ENCODE measurements at places on chromosomes 2 and 18.

DNA sequence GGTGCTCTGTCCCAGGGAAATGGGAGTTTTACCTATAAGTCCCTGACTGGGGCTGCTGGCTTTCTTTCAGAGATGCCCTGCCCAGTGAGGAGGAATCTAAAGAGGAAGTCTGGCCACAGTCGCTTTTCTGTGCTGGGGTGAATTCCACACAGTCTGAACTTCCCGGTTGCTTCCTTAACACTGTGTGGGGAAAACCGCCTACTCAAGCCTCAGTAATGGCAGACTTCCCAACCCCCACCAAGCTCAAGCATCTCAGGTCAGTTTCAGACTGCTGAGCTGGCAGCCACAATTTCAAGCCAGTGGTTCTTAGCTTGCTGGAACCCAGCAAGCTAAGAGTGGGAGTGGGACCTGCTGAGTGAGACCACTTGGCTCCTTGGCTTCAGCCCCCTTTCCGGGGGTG, 54.9 kb downstream of the NUP35 start:
- DNase-seq, result no peak

DNA sequence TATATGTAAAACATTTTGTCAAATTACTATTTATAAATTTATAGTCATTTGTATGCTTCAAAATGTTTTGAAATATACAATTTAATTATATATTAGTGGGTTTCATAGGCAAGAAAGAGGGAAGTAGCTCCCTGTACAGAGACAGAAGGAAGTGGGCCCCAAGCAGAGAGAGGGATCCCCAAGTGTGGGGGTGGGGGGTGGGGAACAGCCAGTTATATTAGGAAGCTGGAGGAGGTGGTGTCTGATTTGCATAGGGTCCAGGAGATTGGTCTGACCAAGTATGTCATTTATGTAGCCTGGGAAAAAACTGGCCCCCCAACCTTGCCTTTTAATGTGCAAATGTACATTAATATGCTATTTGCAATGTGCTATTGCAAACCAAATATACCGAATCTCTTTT, 76.5 kb upstream of the ZSWIM2 start:
- no peak for DNase-seq

DNA sequence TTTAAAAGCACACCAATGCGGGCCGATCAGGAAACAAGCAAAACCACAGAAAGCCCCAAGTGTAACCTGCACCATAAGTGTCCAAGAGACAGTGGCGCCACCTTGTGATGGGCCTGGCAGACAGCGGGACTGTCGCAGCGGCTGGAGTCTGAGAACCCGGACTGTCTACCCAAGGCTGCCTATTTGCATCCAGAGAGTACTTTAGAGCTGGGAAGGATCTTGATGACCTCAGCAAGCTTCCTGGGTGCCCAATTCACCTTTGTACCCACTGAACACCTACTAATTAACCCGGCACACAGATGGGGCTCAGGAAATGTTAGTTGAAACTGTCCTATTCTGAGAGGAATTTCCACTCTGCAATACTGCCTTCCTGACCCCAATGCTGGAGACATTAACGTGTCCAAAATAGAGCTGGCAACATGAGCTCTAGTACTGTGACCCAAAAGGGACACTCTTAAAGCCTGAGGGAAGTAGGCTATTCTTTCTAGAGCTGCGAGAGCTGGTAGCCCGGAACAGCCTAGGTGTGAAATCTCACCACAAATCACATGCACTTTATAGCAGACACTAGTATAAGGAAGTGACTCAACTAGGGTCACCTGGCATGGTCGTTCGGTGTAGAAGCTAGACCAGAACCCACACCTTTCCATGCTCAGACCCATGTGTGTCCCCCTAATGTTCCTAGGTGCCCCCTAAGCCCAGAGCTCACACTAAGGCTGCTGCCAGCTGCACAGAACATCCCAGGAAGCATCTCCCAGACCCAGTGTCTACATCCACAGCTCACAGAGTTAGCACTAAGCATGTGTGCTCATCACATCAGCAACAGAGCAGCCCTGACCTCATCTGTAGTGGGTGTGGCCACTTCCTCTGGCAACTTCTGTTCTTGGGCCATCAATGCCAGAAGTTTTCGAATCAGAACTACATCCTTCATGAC, 25.4 kb downstream of the POLR1A start:
- DNase-seq, result peak; percentile 25

DNA sequence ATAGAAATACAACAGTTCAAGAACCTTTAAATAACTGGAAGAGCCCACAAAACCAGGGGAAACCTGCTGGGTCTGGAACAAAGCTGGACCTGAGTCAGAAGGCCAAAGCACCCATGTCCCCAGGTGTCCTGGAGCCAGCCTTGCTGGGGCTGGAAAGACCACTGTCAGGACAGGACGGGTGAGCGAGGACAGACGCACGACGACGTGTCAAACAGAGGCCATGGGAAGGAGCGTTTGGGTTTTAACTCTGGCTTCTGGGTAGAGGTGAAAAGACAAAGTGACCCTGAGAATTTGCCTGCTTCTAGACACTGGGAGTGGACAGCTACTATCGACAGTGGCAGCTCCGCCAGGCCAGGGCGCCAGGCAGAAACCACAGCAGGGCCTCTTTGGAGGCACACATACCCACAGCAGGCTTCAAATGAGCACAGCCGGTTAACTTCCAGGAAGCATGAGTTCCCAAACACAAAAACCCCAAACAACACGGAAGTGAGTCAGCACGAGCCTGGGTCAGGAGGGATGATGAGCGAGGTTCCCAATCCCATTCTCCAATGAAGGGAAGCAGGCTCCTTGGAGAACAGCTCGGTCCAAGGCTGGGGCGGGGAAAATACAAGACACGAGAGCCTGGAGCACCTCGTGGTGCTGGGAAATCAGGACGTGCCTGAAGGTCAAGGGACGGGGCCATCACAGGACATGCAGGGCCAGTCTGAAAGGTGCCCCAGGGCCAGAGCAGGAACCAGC, 208.0 kb downstream of the TWIST2 start:
- DNase-seq, result no peak

- no peak for DNase-seq
Observed at GRCh38 chr2:232886632-232887031, 16.6 kb downstream of the SNORC start.

DNA sequence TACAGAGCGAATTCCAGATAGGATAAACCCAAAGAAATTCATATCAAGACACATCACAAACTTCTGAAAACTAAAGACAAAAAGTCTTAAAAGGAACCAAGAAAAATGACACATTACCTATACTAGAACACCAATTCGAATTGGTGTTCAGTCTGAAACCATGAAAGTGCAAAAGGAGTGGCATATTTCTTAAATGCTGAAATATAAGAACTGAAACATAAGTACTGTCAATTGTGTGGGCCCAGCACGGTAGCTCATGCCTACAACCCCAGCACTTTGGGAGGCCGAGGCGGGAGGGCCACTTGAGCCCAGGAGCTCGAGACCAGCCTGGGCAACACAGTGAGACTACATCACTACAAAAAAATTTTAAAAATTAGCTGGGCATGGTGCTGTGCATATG, 43.4 kb downstream of the TMEM131 start:
- no peak for DNase-seq

DNA sequence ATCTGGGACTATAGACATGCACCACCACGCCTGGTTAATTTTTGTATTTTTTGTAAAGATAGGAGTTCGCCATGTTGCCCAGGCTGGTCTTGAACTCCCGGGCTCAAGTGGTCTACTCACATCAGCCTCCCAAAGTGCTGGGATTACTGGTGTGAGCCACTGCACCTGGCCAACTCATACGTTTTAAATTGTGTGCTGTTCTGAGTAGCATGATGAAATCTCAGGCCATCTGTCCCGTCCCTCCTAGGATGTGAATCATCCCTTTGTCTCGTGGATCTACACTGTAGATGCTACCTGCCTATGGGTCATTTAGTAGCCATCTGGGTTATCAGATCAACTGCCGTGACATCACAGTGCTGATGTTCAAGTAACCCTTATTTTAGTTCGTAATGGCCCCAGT, 38.5 kb upstream of the RMP24 start:
- DNase-seq, result no peak

- DNase-seq, result no peak
Observed at GRCh38 chr2:235383272-235383843, 110.5 kb upstream of the AGAP1 start.

DNA sequence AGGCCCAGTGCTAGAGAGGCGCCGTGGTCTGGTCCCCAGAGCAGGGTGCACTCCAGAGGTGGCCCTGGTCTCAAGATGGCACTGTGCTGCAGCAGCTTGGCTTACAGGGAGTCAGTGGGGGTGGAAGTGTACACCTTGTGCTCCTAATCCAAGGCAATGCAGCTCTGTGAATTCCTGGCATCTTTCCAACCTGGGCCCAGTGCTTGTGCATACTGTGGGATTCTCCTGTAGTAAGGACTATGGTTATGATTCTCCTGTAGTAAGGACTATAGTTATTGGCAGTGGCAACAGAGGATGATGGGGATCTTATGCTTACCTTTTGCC, 616.7 kb upstream of the REG3G start:
- peak; percentile 15 for DNase-seq

DNA sequence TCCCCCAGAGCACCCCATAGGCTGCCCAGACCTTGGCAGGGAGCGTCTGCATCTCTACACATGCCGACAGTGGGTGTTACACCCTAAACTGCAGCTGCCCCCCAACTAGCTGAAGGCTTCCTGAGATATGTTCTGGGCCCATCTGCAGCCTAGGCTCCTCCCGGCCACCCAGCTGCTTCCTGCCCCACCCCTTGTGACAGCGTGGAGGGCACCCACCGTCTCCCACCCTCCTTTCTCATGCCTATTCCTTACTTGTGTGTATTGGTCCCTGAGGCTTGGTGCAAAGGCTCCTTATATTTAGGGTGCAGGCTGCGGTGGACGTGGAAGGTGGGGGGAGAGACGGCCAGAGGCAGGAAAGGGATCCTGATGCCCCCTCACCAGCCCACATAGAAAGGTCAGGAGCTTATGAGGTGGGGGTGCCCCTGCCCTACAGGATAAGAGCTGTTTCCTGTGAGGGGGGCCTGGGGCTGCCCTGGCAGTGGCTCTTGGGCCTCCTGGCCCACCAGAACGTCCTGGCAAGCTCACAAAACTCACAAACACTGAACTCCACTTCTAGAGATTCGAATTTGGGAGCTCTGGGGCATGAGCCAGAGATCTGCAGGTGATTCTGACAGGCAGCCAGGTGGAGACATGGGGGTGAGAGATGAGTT, 7.3 kb upstream of the PROM2 start:
- DNase-seq, result no peak

GRCh38 chr18:57737400-57738060, 65.6 kb downstream of the ATP8B1 start:
- no peak for DNase-seq

GRCh38 chr18:25360301-25360899, 8.4 kb upstream of the ZNF521 start:
- no peak for DNase-seq

- no peak for DNase-seq
Observed at GRCh38 chr2:46283693-46284092, 13.5 kb upstream of the EPAS1 start.

DNA sequence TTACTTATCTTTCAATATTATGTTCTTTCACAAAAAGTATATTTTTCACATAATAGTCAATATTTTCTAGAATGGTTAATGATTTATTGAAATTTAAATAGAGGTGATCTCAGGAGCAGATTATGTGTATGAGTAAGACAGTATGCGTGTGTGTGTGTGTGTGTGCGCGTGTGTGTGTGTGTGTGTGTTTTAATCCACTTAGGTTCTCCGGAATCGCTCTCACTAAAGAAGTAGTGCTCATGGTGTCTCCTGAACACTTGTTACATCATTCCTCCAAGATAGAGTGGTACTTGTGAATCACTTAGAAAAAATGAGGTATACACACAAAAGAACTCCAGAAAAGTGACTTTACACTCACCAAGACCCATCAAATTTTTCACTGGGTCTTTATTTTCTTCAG, 91.0 kb upstream of the KCNH7 start:
- DNase-seq, result no peak

GRCh38 chr2:121562269-121563176, 31.8 kb downstream of the RNU4ATAC start:
- no peak for DNase-seq

DNA sequence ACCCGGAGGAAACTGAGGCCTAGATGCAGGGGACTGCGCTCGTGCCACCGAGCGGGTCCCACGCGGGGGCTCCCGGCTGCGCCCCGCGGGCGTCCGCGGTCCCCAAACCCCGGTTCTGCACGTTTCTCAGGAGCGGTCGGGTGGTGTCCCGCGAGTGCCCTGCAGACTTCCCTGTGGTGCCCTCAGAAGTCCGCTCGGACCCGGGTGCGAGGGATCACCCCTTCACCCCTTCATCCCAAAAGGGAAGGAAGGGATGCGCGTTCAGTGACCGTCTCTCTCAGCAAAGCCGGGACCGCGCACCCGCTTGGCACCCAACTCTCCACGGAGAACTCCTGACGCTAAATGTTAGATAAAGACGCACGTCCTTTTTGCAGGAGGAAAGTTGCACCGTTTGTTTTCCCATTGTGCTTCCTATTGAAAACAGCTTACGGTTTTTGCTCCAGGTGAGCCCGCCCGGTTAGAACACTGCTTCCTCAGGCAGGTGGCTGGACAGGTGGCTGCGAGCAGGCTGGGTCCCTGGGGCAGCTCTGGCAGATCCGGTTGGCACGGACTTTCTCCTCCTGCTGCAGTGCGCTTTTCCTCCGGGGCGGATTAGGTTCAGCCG, 779 bp downstream of the DGKD start:
- peak; percentile 28 for DNase-seq

DNA sequence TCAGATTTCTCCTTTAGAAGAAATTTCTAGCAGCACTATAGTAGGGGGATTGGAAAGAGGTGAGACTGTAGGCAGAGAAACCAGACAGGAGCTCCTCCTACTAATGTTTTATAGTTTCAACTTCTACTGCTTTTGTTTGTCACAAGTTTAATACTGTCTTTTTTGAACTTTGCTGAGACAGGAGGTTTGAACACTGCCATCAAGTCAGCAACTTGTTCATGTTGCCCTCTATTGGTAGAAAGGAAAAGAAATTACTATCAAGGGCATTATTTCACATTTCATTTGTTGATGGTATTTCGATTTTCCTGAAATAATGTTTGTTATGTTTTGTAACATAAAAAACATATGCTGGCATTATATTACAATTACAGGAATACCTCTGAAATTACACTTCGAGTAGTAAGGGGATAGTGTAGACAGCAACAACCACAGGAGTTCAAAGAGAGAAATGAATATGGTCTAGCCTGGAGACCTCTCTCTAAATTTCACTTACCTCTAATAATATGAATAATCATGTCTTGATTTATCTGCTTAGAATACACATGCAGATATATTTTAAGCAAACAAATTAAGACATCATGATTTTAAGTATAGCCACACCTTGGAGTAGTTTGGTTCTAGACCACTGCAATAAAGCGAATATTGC, 12.4 kb upstream of the CCDC88A start:
- DNase-seq, result no peak

DNA sequence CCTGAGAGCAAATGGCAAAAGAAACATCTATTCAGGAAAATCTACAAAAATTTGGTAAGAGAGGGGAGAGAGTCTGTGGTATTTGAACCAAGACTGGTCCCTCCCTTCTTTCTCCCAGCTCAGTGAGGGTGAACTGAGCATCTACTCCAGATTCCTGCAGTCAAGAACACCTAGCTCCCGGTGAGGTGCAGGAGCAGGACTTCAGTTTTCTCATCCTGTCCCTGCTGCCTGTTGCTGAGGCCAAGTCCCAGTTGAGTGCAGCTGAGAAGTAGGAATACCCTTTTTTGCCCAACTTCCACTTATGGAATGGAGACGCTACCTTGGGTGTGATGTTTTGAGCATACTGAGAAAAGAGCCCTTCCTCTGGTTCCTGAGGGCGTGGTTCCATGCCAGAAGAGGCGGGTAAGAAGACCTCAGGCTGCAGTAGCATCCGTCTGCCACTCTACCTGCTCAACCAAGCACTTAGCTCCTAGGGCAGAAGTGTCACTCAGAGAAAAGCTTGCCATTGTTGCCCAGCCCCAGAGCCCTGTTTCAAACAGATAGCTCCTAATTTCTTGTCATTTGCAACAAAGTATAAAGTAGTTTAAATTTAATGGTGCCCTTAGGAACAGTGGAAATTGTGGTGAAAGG, 112.9 kb downstream of the SOS1 start:
- no peak for DNase-seq

Data from NCI-H1105 (cell line).